ENCODE measurements at places on chromosomes 3 and 15.
A peak's percentile ranks its signal among the peaks of the same experiment; 100 is the strongest.

GRCh38 chr3:58659051-58659675 lies 7.4 kb downstream of the FAM3D start:
- no peak for DNase-seq

- no peak for DNase-seq
Measured at GRCh38 chr15:62649793-62650420, 392.6 kb upstream of the TPM1 start.

DNA sequence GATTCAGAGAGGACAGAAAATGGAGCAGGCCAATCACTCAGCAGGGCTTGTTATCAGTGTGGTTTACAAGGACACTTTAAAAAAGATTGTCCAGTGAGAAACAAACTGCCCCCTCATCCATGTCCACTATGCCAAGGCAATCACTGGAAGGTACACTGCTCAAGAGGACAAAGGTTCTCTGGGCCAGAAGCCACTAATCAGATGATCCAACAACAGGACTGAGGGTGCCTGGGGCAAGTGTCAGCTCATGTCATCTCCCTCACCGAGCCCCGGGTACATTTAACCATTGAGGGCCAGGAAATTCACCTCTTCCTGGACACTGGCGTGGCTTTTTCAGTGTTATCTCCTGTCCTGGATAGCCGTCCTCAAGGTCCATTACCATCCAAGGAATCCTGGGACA lies 513.7 kb upstream of the EPHA6 start:
- DNase-seq: no peak

DNA sequence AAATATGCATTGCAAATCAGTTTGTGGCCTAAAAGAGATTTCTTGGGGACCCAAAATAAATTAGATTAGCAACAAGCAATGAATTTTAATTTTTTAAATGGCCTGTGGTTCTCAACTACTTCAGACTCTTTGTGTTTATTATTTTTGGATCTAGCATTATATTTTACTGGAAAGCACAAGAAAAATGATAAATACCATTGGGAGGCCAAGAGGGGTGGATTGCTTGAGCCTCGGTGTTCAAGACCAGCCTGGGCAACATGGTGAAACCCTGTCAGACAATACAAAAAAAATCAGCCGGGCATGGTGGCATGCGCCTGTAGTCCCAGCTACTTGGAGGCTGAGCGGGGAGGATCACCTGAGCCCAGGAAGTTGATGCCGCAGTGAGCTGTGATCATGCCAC lies 13.6 kb downstream of the LACTB start:
- no peak for DNase-seq

- DNase-seq: no peak
Measured at GRCh38 chr15:74957476-74958035, 984 bp upstream of the RPP25 start.

DNA sequence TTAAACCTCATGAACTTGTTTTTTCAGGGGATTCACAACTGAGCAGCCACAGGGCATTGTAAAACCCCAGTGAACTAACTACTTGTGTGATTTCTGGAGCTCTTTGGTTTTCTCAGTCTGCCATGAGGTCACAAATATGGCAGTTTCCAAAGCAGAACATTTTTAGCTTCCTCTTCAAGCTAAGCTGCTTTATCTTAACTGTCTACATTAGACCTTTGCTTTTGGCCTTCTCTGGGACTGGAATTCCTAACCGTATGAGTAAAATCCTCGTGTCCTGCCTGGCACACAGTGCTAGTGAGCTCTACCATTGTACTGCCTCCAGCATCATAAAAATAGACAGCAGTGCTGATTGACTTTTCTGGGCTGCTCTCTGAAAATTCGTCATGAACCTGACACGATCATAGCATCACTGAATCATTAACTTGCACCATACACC lies 22.1 kb downstream of the CDIN1 start:
- DNase-seq: no peak

DNA sequence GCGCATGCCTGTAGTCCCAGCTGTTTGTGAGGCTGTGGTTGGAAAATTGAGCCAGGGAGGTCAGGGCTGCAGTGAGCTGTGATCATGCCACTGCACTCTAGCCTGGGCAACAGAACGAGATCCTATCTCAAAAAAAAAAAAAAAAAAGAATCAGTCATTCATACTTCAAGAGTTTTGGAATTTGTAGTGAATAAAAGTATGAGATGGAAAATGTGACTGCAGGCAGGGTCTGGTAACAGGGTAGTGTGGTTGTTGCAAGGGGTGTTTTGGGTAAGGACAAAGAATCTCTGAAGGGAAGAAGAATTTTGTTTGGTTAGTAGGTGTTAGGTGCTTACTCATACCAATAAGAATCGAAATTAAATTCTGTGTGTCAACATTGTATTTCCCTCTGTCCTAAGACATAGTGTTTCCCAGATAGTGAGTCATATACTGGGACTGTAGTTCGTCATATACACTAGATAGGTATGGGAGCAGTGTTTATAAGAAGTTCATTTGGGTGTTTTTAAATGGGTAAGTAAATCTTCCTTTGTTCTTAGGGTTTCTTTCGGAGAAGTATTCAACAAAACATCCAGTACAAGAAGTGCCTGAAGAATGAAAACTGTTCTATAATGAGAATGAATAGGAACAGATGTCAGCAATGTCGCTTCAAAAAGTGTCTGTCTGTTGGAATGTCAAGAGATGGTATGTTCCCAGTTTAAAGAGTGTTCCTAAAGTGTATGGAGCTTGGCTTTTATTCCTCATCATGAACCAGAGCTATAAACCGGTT lies 14.2 kb downstream of the NR1D2 start:
- peak; percentile 5 for DNase-seq

DNA sequence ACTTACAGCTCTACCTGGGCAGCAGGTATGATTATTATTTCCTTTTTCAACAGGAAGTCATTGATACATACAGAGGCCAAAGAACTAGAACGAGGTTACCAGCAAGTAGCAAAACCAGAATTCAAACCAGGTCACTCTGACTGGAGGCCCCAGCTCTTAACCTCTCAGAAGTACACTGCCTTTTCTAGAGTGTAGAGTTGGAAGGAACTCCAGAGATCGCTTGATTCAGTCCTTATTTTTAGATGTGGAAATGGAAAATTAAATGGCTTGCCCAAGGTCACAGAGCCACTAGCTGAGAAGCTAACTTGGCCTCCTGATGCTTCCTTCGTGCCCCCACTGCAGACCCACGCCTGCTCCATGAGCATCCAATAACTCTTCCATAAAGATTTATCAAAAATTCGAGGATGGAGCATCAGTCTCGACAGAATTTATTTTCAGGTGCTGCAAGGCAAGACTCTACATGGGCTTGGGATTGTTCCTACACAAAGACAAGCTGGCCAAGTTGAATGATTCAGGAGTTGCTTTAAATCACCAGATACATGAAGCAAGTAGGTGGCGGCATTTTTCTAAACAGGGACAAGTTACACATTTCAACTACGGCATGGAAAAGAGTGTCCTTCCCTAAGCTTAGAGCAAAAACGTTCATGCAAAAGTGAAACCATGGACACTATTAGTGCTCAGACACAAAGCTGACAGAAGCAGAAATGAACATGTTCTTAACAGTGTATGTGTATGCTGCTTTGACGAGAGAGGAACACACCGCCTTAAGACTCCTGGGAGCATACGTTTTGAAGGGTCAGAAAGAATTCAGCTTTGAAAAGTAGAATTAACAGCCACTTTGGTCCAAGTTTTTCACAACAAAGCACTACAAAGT lies 235.7 kb downstream of the THRB start:
- no peak for DNase-seq

DNA sequence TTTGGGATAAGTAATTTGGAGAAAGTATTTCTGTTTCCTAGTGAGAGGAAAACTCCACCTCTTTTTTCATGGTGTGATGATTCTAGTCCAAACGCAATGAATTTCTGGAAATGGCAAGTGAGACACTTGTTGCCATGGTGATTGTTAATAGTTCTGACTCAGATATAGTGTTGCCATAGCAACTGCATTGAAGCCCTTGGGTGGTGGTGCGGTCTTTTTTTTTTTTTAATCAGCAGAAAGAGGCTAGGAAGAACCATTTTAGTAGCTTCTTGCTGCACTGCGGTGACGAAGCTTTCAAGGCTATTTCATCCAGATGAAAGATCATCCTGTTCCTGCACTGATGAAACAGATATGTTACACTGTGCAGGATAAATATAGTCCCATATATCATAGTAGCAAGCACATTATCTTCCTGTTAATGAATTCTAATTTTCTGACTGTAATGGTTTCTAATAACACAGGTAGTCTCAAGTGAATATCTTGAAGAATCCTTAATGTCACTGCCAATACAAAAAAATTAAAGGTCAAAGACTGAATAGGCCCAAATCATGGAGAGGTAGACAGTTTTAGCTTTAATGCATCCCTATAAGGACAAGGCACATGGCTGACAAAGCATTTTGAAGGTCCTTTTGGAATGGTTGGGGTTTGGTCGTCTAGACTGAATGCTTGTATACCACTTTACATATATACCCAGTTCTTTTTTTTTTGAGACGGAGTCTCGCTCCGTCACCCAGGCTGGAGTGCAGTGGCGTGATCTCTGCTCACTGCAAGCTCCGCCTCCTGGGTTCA lies 125.1 kb upstream of the ZBTB20 start:
- no peak for DNase-seq

DNA sequence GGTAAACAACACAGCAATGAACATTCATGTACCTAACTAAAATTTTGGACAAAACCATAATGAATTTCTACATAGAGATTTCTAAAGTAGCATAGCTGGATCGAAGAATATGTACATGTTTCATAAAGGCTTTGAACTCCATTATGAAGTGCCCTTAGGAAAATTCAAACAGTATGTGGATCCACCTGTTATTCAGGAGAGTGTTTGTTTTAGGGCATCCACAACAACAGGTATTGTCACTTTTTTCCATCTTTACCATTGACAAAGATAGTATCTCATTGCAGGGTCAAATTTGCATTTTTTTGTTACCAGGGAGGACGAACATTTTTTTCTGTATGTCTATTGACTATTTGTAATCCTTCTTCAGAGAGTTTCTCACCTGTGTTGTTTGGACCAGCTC lies 75.0 kb downstream of the COL6A5 start:
- no peak for DNase-seq

GRCh38 chr15:61404567-61404966 lies 175.5 kb upstream of the RORA start:
- DNase-seq: no peak

DNA sequence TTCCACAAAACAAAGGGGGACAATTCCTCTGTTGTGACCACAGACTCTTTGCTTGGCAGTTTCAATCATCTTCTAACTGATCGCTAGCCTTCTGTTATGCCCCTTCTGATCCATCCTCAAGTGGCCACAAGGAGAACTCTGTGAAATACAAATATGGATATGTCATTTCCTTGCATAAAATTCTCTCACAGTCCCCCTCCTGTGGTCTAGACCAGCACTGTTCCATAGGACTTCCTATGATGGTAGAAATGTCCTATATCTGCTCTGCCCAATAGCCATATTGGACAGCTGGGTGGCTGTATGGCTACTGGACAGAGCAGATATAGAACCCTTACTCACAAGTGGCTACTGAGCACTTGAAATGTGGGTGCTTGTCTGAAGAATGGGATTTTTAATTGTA lies 25.9 kb upstream of the SNRK start:
- no peak for DNase-seq

GRCh38 chr3:9730657-9731205 lies 804 bp upstream of the BRPF1 start:
- DNase-seq: no peak

- no peak for DNase-seq
Measured at GRCh38 chr3:78728406-78729145, 1039.2 kb downstream of the ROBO1 start.

GRCh38 chr3:172101107-172101506 lies 61.7 kb downstream of the FNDC3B start:
- DNase-seq: no peak

DNA sequence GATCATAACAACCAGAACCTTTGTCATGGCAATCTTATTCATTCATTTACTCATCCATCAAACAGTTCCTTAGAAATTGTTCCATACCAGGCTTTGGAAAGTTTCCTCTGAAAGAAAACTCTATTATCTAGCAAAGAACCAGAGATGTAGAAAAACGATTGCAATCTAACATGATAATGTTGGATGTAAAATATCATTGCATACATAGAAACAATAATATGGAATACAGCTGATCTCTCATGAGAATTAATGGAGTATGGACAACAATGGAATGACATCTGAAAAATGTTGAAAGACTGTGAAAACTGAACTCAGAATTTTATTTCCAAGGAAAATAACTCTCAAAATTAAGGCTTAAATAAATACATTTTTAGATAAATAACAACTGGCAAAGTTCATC lies 665.4 kb downstream of the NLGN1 start:
- no peak for DNase-seq

DNA sequence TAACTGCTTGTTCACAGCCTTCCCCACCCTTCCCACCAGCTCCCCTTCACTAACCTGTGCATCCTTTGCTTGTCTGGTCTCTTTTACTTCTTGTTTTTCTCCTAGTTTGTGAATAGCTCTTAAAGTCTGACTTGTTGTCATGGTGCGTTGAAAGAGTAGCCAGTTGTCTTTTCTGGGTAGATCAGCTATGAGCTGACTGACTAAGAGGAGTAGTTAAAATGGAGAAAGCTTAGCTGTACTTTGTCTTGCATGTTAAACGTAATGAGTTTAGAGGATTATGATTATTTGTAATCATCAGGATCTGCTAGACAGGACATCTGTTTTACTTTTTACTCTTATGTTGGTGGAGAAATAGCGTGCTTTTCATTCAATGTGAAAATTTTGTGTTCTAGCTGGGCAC lies 35.9 kb downstream of the ATP2C1 start:
- DNase-seq: no peak

DNA sequence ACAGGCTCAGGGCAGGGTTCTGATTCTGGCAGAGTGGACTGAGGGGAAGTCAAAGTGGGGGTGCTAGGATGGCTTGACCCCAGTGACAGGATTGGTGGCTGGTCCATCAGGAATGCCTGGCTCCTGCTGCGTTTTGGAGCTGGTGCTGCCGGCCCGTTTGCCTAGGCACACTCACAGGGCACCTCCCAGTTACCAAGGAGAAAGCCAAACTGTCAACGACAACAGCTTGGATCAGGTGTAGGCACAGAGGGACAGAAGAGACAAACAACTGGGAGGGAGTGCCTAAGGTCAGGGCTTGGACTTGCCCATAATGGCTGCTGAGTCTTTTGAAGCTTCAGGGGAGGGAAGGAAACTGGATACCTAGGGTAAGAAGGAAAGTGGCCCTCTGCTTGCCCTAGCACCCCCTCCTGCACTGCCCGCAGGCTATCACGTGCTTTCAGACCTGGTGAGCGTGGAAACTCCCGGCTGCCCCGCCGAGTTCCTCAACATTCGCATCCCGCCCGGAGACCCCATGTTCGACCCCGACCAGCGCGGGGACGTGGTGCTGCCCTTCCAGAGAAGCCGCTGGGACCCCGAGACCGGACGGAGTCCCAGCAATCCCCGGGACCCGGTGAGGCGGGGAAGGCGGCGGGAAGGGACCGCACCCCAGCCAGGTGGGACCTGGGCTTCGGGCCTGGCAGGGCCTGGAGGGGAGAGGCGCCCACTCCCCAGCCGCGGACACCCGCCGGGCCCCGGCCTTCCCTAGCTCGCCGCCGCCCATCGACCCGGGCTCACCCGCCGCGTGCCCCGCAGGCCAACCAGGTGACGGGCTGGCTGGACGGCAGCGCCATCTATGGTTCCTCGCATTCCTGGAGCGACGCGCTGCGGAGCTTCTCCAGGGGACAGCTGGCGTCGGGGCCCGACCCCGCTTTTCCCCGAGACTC lies 5.1 kb downstream of the DUOX1 start:
- DNase-seq: no peak
